Astrocyte (in vitro differentiated cells and primary cell): ENCODE measurements at places on chromosomes 16 and 17. TPM values are rescaled to one million over a fixed set of nuclear protein-coding genes. Genes with fewer than 3 reads are reported as not detected.
A peak's percentile ranks its signal among the peaks of the same experiment; 100 is the strongest.

MPV17L gene
- total RNA-seq, result 0.65 and 0.73 TPM in 2 replicates

- no peak overlapping the region for H3K4me3 ChIP-seq
- no peak for DNase-seq
- H3K27ac ChIP-seq, result no peak overlapping the region
- H3K27me3 ChIP-seq, result no peaks in the 10 kb centered on the region
Observed at GRCh38 chr16:30139583-30140481, 16.8 kb upstream of the MAPK3 start.

DNA sequence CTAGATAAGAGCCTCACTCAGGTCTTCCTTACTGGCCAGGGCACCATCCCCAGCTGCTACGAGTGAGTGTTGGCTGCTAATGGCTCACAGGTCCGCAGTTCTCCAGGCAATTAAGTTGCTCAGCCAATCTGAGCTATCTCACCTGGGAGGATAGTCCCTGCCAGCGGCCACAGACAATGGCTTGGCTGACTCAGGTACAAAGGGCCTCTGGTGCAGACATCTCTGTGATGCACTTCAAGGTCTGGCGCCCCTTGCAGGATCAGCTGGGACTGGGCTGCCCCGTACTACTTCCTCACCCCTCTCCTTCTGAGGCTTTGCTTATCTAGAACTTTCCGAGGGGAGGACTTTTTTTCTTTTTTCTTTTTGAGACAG, 49.2 kb upstream of the EMP2 start:
- H3K27me3 ChIP-seq, result no peaks in the 10 kb centered on the region
- DNase-seq, result no peak
- no peaks in the 10 kb centered on the region for H3K4me1 ChIP-seq
- H3K4me3 ChIP-seq, result no peak overlapping the region

C16orf92 gene
- not detected in 2 replicates for total RNA-seq

SLFN13 gene
- total RNA-seq, result 1.5 and 2.7 TPM in 2 replicates

DNA sequence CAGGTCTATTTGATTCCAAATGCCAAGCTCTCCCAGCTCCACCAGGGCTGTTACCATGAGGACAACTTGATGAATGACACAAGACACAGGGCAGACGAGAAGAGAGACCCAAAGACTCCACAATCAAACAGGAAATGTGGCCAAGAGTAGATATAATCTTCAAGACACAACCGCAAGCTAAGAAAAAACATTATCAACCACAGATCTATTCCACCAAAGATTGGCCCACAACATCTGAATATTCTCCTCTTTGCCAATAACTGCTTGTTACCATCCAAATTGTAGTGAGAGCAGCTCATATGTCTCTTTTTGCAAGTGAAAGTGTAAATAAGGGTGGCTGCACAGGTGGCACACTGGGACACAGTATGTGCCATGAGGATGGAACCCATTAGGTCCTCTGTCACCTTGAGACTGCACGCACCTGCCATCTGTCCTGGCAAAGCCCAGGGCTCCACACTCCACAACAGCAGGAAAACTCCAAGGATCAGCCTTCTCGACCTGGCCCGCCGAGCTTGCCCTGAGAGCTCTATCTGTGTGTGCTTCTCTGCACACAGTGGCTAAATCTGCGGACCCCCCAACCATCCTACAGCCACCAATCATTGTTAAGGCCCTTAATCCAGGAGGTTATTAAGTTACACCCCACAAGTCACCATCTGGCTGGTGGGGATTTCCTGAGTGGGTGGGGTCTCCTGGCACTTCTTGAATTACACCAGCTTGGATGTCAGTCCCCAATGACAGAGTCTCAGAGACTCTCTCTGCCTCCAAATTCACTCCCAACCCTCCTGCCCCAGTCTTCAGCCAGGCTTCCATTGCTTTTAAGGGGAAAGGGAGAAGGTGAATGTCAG, 50.5 kb downstream of the DYNLRB2 start:
- no peak overlapping the region for H3K4me3 ChIP-seq
- H3K4me1 ChIP-seq, result peaks cover 3% of the 10 kb centered on the region
- no peaks in the 10 kb centered on the region for H3K36me3 ChIP-seq

- H3K27ac ChIP-seq, result no peak overlapping the region
- no peaks in the 10 kb centered on the region for H3K36me3 ChIP-seq
- peak overlapping the region; percentile 30 for H3K4me3 ChIP-seq
- DNase-seq, result no peak
Observed at GRCh38 chr17:57811638-57812280, 38.1 kb downstream of the MRPS23 start.

GRCh38 chr16:51801635-51802034, 650.6 kb upstream of the SALL1 start:
- no peaks in the 10 kb centered on the region for H3K4me1 ChIP-seq
- no peak overlapping the region for H3K4me3 ChIP-seq
- H3K36me3 ChIP-seq, result no peaks in the 10 kb centered on the region
- no peak overlapping the region for H3K27ac ChIP-seq

HSPB9 gene
- not detected in 2 replicates for total RNA-seq

ABCA8 gene
- not detected in 2 replicates for total RNA-seq

DNA sequence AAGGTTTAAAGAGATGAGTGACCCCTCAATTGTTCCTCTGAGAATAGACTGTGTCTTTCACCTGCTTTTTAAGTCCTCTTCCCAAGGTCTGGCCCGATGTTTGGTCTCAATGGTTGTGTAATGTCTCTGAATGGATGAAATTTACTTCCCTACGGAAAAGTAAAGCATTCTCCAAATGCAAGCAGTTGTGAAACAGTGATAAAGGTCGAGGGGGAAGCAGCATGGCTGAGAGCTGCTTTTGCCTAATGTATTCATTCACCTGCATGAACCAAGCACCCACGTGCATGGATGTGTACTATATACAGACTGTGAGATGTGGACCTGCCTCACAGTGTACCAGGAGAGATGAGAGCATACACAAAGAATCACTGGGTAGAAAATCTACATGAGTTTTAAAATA, 11.4 kb downstream of the MRPS23 start:
- H3K27ac ChIP-seq, result no peak overlapping the region
- no peak overlapping the region for H3K4me3 ChIP-seq
- H3K4me1 ChIP-seq, result no peaks in the 10 kb centered on the region
- H3K27me3 ChIP-seq, result no peaks in the 10 kb centered on the region
- peaks cover 35% of the 10 kb centered on the region for H3K36me3 ChIP-seq

DNA sequence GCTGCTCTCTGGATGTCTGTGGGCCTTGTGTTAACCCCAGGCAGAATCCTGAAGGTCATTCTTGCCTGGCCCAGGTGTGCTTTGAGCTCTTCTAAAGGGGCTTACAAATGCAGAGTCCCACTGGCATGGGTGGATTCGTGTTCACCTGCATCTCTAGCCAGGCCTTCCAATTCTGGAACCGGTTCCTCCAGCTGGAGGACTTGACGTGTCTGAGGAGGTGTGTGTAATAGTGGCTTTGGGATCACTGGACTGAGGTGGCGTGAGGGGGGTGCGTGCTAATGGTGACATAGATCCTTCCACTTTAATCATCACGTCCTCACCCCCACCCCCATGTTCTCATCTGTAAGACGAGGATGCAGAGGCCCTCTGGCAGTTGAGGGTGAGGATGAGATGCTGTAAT, 4.8 kb downstream of the GSE1 start:
- H3K4me3 ChIP-seq, result no peak overlapping the region
- H3K27me3 ChIP-seq, result peaks cover 3% of the 10 kb centered on the region

DNA sequence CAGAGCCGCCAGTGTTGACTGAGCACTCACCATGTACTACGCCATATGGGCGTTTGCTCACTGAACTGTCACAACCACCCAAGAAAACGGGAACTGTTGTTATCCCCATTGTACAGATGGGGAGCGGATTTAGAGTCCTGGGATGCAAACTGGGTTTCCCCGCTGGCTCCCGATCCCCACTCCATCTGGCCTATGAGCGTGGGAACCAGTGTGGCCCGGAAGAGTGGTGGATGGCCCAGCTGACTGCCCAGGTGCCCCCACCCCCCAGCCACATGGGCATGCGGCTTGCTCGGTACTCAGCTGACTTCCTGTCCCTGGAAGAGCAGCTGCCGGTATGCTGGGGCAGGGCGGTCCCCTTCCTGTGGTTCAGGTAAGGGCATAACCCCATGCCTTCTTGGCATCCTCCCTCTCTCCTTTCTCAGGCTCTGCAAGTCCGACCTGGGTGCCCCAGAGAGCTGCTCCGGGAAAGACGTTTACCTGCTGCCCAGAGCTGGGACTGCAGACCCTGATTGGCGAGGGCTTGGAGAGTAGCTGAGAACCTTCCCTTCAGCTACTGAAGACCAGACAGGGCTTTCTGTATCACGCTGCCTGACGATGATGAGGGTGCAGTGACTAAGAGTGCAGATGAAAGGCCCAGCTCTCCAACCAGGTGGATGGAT, 16.2 kb downstream of the SOCS3 start:
- H3K27me3 ChIP-seq, result no peaks in the 10 kb centered on the region
- no peak for DNase-seq
- peaks cover 26% of the 10 kb centered on the region for H3K4me1 ChIP-seq
- H3K4me3 ChIP-seq, result no peak overlapping the region
- H3K36me3 ChIP-seq, result no peaks in the 10 kb centered on the region
- peak overlapping the region; percentile 86 for H3K27ac ChIP-seq

- H3K4me1 ChIP-seq, result no peaks in the 10 kb centered on the region
- DNase-seq, result no peak
- H3K36me3 ChIP-seq, result no peaks in the 10 kb centered on the region
Observed at GRCh38 chr16:76390476-76390875, 113.3 kb downstream of the CNTNAP4 start.

SPATA32 gene
- not detected in 2 replicates for total RNA-seq

CRHR1 gene
- total RNA-seq, result 0.20 and 0.38 TPM in 2 replicates

- no peaks in the 10 kb centered on the region for H3K27me3 ChIP-seq
- no peaks in the 10 kb centered on the region for H3K36me3 ChIP-seq
- DNase-seq, result no peak
- H3K4me1 ChIP-seq, result peaks cover 50% of the 10 kb centered on the region
- H3K27ac ChIP-seq, result peak overlapping the region; percentile 94
Observed at GRCh38 chr17:78934681-78935418, 9.7 kb upstream of the TIMP2 start.

G6PC1 gene
- total RNA-seq, result not detected in 2 replicates

- no peak overlapping the region for H3K27ac ChIP-seq
- no peaks in the 10 kb centered on the region for H3K27me3 ChIP-seq
- peaks cover 25% of the 10 kb centered on the region for H3K4me1 ChIP-seq
- no peaks in the 10 kb centered on the region for H3K36me3 ChIP-seq
- no peak overlapping the region for H3K4me3 ChIP-seq
- no peak for DNase-seq
Observed at GRCh38 chr16:12323007-12323758, 346.6 kb downstream of the SNX29 start.

DNA sequence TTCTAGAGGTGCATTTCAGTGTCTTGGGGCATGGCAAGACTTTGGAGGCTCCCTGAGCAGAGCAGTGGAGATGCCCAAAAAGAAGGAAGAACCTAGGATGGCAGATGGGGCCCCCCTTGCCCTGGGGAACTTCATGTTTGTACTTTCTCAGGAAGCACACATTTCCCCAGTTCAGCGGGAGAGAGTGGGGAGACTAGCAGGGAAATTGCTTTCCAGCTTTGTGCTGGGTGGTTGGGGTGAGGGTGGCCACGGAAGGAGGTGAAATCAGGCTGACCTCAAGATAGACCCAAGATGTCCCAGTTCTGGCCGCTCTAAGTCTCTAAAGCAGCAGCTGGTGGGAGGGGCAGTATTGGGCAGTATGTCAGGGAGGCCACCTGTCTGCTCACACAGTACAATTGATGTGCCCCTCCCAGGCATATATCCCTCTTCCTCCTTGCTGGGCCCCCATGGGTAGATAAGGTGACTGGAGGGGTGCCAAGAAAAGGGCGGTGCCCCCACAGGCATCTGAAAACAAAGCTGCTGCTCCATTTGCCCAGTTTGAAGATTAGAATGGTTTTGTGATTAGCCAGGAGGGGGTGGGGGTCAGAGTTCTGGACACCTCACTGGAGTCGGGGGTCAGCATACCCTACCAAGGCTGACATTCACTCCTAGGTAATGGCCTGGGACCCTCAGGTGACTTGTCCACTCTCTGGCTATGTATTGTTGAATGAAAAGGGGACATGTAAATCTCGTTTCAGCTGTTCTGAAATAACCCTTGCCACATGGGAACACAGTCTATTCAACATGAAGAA, 17.1 kb upstream of the NAGLU start:
- no peaks in the 10 kb centered on the region for H3K36me3 ChIP-seq
- peak; percentile 34 for DNase-seq
- H3K4me3 ChIP-seq, result peak overlapping the region; percentile 9
- H3K27me3 ChIP-seq, result no peaks in the 10 kb centered on the region
- H3K27ac ChIP-seq, result peak overlapping the region; percentile 100

DNA sequence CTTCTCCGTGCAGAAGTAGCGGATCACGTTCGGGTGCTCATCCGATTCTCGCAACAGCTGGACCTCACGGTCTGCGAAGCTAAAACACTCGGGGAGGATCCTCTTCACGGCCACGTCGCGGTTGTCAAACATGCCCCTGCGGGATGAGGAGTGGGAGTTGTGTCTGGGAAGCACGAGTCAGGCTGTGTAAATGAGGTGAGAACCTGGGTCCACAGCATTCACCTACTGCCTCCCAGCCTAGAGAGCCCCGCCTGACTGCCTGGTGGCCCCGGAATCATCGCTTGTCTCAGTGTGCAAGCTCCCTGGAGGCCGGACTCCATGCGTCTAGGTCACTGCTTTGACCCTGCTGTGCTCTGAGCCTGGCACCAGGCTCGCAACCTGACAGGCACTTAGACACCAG, 33.9 kb upstream of the ICAM2 start:
- no peak overlapping the region for H3K4me3 ChIP-seq
- DNase-seq, result no peak
- no peaks in the 10 kb centered on the region for H3K4me1 ChIP-seq
- H3K27me3 ChIP-seq, result no peaks in the 10 kb centered on the region
- no peak overlapping the region for H3K27ac ChIP-seq

DNA sequence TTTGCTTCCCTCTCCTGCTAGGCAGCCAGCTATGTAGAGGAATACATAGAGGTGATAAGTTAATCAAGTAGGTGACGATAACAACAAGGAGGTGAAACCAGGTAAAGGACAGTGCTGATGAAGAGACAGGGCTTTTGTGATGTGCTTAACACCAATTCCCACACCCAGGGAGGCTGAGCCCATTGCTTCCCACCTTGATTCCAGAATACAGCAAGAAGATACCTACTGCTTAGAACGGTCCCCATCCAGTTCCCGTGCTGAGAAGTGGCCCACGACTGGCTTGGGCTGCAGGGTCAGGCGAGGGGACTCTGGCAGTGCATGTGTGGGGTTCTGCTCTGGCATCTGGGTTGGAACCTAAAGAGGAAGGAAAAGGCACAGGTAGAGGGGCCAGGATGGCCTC, 16.1 kb upstream of the GFAP start:
- H3K4me1 ChIP-seq, result no peaks in the 10 kb centered on the region
- H3K4me3 ChIP-seq, result no peak overlapping the region
- H3K36me3 ChIP-seq, result peaks cover 9% of the 10 kb centered on the region
- no peak overlapping the region for H3K27ac ChIP-seq
